Bronchial epithelial cell (primary cell): ENCODE measurements at places on chromosomes 16 and 17. TPM values are rescaled to one million over a fixed set of nuclear protein-coding genes. Genes with fewer than 3 reads are reported as not detected.

Gene TSPOAP1
- total RNA-seq, result 0.26 and 0.53 TPM in 2 replicates

Gene ASPHD1
- total RNA-seq, result 1.2 and 2.4 TPM in 2 replicates

- no peak for DNase-seq
These were observed 24.4 kb downstream of the PIEZO1 start for GRCh38 chr16:88760424-88761142.

DNA sequence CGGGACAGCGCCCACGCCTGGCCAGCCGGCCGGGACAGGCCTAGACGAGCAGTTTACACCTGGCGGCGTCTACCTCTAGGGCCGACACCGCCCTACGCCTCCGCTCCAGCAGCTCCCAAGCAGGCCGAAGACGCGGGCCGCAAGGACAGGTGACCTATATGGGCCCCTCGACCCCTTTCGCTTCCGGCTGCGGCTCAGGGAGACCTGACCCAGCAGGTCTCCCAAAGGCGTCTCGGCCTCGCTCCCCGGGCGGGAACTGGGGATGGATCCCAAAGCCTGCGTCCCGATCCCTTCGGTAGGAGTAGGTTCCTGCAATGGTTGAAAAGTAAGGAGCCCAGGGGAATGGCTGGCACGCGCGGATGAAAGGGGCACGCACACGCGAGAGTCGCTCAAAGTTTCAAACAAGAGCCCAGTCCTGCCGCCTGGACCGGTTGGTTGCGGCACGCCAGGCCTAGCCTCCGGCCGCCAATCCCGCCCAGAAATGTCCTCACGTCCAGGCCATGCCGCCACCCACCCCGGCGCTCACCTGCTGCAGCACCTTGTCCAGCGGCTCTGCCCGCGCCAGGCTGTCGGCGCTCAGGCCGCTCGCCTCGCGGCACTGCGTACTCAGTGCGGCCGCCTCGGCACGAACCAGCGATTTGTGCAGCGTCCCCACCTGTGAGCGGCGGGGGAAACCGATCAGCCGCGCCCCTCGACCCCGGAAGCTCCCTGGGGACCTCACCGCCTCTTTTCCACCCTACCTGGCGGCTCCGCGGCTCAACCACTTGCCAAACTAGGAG is 630 bp downstream of the ESRP2 start:
- peak; percentile 66 for DNase-seq

DNA sequence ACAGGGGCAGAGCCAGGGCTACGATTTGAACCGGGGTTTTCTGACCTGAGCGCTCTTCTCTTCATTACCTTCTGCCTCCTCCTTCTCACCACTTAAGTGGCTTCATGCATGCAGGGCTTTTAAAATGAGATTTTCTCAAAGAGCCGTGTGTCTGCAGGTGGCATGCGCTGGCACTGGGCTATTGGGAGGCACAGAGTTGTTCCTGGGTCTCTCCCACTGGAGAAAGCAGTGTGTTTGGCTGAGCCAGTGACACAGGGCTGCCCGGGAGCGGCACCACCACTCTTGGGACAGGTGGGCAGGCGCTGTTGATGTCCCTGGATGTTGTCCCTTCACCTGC is 218.8 kb upstream of the CHMP6 start:
- no peak for DNase-seq

- DNase-seq, result no peak
These were observed 1483.0 kb downstream of the CDH8 start for GRCh38 chr16:60553090-60553757.

GRCh38 chr17:42685831-42686230 is 3.5 kb downstream of the CNTNAP1 start:
- no peak for DNase-seq

GRCh38 chr16:51630076-51630475 is 479.0 kb upstream of the SALL1 start:
- no peak for DNase-seq

DNA sequence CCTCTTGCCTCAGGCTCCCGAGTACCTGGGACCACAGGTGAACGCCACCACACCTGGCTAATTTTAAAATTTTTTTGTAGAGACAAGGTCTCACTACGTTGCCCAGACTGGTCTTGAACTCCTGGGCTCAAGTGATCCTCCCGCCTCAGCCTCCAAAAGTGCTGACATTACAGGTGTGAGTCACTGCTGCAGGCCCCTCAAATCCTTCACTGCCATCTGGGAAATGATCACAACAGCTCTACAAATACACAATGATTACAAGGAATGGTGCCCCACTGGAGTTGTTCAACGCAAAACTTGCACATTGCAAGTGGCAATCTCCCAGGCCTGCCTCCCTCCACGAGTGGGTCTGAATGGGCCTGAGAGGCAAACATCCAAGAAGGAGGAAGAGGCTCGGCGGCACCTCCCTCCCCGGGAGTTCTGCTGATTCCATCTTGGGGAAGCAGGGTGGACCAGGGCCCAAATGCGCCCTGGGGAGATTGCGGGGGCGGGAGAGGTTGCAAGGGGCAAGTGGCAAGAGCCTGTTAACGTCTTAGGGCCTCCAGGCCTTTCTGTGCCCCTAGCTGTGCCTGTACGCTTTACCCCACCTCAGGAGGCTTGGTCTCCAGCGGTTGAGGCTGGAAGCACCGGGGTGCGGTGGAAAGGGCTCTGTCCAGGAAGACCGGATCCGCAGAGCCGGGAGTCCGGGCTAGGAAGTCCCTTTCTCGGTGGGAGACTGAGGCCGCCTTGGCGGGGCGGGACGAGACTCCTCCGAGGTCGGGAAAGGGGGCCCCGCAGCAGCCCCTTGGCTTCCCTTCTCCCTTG is 656 bp upstream of the IGFBP4 start:
- peak; percentile 23 for DNase-seq

- DNase-seq, result no peak
These were observed 19.3 kb downstream of the TMEM11 start for GRCh38 chr17:21194703-21195102.
